ENCODE measurements at places on chromosomes 3 and 15. TPM values are rescaled to one million over a fixed set of nuclear protein-coding genes. Genes with fewer than 3 reads are reported as not detected.

Gene ITIH1
- total RNA-seq, result not detected

Gene HMG20A
- 26.1 TPM for total RNA-seq

Gene BFSP2
- not detected for total RNA-seq

Gene PRR20G
- 1.6 TPM for total RNA-seq

Gene ECE2
- total RNA-seq, result not detected

Gene SLC9C1
- not detected for total RNA-seq

Data from A549 treated with Mapracorat at 1 μM for 4 hours (cell line).